Iris pigment epithelial cell (primary cell): ENCODE measurements at places on chromosomes 3 and 15.

- peak; percentile 70 for DNase-seq
These were observed 291.6 kb upstream of the VEPH1 start for GRCh38 chr3:157794771-157795170.

DNA sequence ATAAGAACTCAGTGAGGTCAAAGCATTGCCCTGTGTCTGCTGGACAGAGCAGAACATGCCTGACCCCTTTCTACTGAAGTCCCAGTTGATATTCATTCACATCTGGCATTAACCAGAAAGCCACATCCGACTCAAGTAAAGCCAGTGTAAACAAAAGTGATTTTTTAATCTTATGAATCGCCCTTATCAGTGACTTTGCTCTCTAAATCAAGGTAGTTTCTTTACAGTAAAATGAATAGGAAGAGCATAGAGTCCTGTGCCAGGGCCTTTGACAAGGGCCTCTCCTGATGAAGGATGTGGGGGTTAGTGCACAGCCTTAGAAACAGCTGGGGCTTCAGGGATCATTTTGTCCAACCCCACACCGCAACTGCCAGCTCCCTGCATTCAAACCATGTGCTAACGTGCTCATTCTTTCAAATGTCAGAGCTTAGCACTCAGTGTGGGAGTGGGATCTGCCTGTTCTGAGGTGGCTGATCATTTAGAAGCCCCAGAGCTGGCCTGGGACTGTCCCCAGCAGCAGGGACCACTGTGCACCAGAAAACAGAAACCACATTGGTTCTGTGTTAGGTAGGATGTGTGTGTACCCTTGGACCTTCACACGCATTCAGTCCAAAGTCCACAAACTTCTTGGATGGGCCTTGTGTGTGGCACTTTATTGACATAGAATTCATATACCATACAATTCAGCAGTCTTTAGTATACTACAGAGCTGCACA lies 55.3 kb downstream of the CCR4 start:
- peak; percentile 40 for DNase-seq

GRCh38 chr3:40381904-40382616 lies 4.9 kb upstream of the ENTPD3 start:
- DNase-seq, result no peak

GRCh38 chr3:125556314-125556713 lies 36.3 kb upstream of the SNX4 start:
- peak; percentile 90 for DNase-seq

GRCh38 chr3:38597502-38598060 lies 51.9 kb downstream of the SCN5A start:
- no peak for DNase-seq

DNA sequence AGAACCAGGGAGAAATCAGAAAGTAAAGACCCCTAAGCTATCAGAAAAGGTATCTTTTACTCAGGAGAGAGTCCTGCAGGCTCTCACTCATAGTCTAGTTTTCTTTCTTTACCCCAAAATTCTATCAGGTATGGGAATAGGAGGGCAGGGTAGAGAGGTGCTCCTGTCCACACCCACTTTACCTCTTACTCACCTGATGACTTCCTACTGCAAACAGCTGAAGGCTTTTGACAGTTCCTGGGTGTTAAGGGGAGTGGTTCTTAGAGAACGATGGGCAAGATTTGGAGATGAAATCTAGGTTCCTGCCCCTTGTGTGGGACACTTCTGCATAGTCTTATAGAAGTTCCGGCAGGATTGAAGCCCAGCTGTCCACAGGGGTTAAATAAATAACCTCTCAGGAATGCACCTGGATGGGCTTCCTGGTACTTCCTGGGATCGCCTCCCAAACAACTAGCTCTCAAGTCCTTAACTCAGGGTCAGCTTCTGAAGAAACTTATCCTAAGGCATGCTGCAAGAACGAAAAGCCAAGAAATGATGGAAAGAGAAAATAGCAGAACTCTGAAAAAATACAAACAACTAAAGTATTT lies 10.8 kb upstream of the TNFAIP8L3 start:
- no peak for DNase-seq

- DNase-seq, result no peak
These were observed 473.9 kb upstream of the UBE2E2 start for GRCh38 chr3:22729212-22729611.

GRCh38 chr15:42344763-42345162 lies 14.5 kb upstream of the CAPN3 start:
- peak; percentile 93 for DNase-seq

DNA sequence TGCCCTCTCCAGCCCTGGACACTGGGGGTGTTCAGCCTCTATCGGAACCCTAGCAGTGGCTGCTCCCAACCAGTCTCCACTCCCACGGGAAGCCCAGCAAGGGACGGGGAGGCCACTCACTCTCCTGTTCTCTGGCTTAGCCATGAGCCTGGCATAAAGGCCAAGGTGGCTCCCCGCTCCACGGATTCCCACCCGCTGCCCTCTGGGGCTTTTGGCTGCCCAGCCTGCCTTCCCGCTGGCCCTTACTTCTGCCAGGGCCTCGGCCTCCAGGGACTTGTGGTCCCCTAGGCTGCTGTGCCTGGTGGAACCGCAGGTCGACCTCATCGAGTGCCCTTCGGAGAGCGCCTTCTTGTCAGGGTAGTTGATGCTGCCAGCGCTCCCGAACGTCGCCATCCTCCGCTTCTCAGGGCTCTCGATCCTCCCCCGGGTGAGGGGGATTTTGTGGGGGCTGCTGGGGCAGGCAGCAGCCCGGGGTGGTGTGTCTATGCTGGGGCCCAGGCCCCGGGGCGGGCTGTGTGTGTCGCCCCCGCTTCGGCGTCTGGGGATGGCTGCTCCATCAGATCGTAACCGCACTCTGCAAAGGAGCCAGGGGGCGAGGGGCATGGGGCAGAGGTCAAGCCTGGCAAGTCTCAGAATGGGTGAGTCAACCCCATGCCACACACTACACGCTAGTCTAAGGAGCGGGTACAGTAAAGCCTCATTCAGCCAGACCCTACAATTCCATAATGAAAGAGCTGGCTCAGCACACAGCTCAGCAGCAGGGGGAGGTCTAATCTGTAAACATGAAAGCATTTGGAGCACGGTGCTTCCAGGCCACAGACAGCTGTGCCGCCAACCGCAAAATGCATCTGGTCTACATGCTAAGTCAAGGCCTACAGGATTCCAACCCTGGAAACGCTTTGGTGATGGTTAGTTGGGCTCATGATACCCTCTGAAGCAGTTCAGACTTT lies 27.3 kb upstream of the RAD18 start:
- DNase-seq, result peak; percentile 43

DNA sequence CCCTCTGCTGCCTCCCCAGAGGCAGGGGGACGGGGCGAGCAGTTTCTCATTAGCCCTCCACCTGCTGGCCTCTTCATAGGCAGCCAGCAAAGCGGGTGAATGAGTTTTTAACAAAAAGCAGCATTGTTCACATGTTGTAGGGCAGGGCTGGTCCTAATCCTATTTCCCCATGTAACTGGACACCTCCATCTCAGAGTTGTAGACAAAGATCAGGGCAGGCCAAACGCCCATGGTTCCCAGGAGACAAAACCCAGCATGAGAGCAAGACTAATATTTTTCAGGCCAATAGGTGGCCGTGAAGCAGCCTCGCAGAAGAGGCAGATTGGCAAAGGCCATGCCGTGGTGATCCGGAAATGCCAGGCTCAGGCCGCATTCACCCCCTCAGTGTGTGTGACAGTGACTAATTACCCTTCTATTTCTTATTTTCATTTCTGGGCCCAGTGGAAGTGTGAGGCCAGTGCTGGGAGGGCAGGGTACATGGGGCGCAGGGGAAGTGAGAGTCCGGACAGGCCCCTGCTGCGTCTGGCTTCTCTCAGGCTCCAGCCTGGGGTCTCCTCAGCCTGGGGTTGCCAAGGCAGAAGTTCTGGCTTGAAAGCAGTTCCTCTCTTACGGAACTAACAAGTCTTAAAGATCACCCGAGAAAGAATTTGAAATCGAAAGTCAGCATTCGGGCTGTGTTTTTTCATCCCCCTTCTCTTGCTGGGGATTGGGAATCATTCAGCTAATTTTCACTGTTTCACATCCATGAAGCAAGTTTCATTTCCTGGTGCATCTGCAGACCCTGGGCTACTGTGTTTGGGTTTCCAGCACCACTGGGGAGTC lies 64.8 kb downstream of the BOC start:
- DNase-seq, result peak; percentile 55

GRCh38 chr3:59290358-59290757 lies 240.5 kb upstream of the CFAP20DC start:
- DNase-seq, result no peak

DNA sequence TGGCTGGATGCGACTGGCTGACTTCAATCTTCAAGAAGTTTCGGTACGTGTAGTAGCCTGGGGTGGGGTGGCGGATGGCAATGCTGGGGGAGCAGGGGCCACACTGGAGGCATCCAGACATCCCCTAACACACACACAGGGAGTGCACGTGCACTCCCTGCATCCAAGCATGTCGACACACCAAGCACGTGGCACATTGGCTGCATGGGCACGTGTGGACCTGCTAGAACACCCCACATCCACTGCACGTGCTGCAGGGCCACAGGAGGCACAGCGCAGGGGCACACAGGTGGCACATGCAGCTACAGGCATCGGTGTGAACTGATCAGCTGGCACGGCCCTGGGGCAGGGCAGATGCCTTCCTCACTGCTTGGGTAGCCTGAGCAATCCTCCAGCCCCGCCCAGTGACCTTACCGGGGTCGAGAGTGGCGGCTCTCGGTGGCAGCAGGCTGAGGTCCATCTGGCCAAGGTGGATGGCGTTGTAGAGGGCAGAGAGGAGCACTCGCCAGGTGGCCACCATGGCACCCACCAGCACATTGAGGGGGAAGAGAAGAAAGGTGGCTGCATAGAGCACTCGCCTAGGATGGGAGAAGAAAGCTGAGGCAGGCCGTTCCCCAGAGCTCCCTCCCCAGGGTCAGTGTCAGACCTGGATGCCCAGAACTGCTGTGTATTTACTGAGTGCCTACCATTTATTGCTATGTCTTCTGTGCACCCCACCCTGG lies 7.5 kb downstream of the ISLR start:
- no peak for DNase-seq

DNA sequence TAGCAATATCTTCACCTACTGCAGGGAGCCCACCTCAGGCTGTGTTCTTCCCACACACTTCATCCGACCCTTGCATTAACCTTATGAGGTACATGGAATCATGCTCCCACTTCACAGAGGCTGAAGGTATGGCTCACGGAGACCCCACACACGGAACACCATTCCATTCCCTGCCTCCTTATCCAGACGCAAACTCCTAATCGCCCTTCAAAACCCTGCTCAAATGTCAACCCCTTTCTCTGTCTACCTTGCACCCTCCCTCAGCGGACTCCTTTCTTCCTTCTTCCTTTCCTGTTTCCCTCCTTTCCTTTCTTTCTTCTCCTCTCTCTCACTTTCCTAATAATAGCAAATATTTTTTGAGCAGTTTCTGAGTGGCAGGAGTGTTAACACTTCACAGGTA lies 23.8 kb downstream of the IQSEC1 start:
- no peak for DNase-seq

DNA sequence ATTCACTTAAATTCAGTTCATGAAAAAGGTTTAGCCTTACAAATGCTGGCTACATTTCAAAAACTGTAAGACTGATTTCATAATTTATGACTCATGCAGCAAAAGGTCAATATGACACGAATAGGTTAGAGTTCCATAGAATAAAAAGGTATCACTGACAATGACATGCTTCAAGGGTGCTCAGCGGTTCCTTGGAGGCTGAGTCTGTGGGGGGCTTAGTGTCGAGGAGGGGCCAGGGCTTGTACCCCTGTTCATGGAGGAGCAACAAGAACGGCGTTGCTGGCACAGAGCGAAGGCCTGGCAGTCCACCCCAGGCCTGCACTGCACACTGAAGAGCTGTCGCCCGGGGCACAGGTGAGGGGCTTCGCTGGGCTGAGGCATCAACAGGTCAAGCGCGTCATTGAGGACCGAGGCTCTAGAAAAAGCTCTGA lies 174.2 kb downstream of the NR1D2 start:
- peak; percentile 79 for DNase-seq

DNA sequence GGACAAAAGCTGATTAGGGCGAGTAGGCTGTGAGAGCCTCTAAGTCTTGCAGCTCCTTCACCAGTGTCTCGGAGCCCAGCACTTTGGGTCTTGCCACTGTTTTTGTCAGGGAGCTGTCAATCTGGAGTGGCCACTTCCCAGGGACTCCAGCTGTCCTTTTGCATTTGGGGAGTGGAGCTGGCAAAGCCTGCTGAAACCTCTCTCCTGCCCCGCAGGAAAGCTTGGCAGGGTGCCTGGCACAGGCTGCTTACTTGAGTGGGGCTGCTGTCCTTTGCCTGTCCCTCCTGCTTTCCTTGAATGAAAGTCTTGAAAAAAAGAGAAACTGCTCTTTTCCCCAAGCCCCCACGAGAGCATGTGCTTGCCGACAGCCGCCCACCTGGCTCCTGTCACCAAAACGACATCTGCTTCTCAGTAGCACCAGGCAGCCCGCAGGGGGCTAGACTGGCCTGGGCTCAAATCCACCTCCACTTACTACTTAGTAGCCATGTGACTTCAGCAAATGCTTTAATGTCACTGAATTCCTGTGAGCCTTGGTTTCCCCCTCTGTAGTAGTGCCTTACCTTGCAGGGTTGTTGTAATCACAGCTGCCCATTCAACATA lies 13.7 kb downstream of the USP13 start:
- DNase-seq, result peak; percentile 25

GRCh38 chr15:97893967-97894366 lies 66.5 kb upstream of the ARRDC4 start:
- no peak for DNase-seq

DNA sequence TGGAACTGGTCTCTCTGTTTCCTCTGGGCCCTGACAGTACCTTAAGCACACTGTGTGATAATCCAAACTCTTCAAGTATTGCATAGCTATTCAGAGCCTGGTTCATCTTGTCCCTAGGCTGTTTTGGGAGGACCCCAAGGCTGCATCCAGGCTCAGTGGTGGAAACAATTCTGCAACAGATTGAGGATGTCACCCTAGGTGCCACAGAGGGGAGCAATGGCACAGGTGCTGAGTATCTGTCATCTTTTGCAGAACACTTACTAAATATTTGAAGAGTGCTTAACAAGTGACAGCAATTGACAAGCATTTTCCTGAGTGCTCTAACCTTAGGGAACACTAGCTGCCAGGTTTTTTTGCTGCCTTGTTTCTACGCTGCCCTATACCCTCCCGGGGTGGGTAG lies 27.8 kb downstream of the STARD5 start:
- DNase-seq, result no peak

DNA sequence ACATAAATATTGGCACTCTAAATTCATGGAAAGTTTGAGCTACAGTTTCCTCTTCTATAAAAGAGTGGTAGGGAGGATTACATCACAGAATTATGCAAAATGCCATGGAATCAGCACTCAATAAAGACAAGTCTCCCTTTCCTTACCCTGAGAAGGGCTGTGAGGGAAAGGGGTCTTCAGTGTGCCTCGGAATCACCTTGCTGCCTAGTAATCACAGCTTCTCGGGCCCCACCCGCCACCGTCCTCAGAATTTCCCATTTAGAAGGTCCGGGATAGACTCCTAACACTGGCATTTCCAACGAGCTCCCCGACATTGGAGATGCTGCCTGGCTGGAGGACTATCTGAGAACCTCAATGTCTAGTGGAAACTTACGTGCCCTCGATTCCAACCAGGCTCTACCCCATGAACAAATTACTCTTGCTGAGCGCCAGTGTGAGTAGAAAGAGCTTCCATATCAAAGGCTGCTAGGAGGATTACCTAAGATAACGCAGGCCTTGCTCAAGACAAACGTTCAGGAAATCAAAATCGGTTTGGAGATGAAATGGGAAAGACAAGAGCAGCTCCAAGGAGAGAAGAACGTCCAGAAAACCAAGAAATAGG lies 92.1 kb upstream of the CHD2 start:
- DNase-seq, result peak; percentile 51
